Stimulated activated CD4-positive, alpha-beta T cell treated with anti-CD3 and anti-CD28 coated beads, Interleukin-1b, Interleukin-23, amount 100 ng/mL, for 1 hour (primary cell): ENCODE measurements at places on chromosomes 11 and 22.

DNA sequence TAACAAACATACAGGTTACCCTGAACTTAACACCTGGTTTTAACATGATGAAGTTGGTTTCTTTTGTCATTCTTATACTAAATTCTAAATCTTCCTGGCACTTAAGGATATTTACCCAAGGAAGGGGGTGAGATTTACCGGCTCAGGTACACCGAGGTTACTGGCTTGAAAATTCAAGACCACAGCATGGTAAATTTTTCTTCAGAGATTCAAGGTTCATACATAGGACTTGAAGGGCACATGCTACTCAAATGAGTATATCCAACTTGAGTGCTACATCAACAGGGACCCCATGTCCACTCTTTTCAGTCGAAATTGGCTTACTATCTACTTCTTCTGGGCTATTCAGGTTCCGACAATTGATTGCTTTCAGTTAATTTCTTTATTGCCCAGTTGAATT, 12.7 kb downstream of the SERPING1 start:
- DNase-seq: no peak

DNA sequence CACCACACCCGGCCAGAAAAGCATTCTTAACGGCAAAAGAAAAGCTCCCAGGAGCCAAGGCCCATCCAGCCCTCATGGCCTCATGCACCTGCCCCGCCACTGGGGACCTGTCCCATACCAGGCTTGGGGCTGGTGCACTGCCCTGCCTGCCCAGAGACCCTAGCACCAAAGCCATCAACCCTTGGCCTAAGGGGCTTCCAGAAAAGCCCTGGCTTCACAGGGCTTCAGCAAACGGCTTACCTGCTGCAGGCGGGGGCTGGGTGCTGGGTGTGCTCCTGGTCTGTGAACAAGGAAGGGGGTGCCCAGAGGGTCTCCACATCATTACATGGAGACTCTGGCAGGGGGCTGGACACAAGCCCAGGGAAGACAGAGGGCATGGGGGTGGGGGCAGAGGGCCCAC, 89.5 kb downstream of the CELSR1 start:
- no peak for DNase-seq

- no peak for DNase-seq
These were observed 30.6 kb downstream of the UBASH3B start for GRCh38 chr11:122686111-122686510.

- no peak for DNase-seq
These were observed 119.9 kb downstream of the MIAT start for GRCh38 chr22:26777156-26777801.

DNA sequence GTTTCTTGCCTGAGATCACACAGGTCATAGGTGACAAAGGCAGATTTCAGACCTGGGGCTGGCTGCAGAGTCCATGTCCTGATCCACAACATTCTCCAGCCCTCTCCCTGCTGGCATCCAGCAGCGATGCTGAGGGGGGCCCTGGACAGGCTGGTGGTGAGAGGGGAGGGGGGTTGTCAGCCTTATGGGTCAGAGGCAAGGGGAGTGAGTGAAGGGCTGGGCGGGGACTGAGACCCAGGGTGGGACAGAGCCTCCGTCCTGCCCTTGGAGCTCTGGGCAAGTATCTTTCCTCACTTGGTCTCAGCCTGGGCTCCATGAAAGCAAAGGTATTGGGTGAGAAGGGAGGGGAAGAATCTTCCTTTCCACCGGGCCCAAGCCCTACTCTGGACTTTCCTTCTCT, 66.7 kb upstream of the RASD2 start:
- DNase-seq: no peak
